ENCODE measurements at places on chromosomes 1 and 21.

GRCh38 chr1:237206065-237206414, 164.1 kb downstream of the RYR2 start:
- DNase-seq: no peak

DNA sequence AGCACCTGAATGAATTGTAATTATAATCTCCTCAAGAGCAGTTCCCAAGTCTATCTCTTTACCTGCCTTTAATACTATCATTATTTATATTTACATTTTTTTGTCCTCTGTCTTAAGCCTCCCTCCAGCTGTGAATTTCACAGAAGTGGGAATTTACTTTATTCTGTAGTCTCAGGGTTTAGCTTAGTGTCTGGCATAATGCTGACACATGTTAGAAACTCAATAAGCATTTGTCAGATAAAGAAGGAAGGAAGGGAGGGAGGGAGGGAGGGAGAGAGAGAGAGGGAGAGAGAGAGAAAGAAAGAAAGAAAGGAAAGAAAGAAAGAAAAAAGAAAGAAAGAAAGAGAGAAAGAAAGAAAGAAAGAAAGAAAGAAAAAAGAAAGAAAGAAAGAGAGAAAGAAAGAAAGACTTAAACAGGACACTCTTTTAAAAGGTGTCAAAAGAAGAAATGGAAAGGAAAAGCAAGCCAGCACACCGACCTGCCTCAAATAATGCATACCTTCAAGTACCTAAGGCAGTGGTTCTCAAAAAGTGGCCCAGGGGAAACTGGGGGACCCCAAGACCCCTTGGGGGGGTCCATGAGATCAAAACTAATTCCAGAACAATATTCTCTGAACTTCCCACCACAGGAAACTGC, 1.8 kb upstream of the PGLYRP4 start:
- DNase-seq: peak; percentile 14

GRCh38 chr1:103492003-103492625, 33.4 kb upstream of the RNPC3 start:
- DNase-seq: no peak

- peak; percentile 69 for DNase-seq
Measured at GRCh38 chr1:46248122-46248920, 758 bp downstream of the RAD54L start.

GRCh38 chr1:58035523-58035922, 511.0 kb downstream of the OMA1 start:
- DNase-seq: no peak

GRCh38 chr1:91757763-91758460, 128.0 kb downstream of the TGFBR3 start:
- no peak for DNase-seq

GRCh38 chr1:209265301-209265700, 318.2 kb upstream of the CAMK1G start:
- no peak for DNase-seq

DNA sequence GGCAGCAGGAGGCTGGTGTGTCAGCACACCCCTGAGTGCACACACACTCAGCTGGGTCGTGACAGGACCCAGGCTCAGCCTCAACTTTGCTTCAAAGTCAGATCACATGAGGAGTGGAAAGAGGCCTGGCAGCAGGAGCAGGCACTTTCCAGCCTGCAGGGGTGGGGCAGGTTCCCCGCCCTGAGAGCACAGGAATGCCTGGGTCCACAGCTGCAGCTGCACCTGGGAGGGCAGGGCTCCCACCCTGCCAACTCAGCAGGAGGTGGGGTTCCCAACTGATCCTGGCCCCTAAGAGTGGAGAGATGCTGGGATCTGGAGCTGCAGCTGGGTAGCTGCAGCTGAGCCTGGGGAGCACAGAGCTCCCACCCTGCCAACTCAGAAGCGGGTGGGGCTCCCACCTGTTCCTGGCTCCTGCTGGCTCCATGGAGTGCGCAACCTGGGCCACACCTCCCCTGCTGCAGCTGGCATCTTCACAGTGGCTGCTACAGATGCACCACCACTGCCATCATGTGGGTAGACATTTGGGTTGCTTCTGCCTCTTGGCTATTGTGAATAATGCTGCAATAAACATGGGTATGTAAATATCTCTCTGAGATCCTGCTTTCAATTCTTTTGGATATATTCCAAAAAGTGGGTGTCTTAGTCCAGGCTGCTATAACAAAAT, 415.4 kb downstream of the TTLL7 start:
- no peak for DNase-seq

- DNase-seq: no peak
Measured at GRCh38 chr1:169697755-169698154, 13.7 kb downstream of the SELL start.

GRCh38 chr1:151970128-151970527, 23.5 kb downstream of the S100A10 start:
- DNase-seq: no peak

GRCh38 chr1:19113697-19114092, 96.4 kb downstream of the UBR4 start:
- peak; percentile 41 for DNase-seq

DNA sequence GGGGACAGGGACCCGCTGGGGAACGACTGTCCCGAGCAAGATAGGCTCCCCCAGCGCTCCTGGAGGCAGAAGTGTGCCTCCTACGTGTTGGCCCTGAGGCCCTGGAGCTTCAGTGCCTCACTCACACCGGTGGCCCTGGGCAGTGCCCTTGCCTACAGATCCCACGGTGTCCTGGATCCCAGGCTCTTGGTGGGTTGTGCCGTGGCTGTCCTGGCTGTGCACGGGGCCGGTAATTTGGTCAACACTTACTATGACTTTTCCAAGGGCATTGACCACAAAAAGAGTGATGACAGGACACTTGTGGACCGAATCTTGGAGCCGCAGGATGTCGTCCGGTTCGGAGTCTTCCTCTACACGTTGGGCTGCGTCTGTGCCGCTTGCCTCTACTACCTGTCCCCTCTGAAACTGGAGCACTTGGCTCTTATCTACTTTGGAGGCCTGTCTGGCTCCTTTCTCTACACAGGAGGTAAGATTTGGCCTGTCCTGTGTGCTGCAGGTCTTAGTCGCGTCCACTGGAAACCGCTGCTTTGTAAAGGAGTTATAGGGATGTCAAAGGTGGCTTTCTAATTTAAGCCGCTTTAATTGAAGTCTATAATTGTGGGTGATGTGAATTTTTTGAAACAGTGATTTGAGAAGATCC, 717 bp downstream of the UBIAD1 start:
- DNase-seq: no peak

GRCh38 chr1:33146003-33146402, 35.8 kb downstream of the TRIM62 start:
- DNase-seq: no peak

GRCh38 chr1:41428738-41429640, 55.5 kb downstream of the EDN2 start:
- no peak for DNase-seq

DNA sequence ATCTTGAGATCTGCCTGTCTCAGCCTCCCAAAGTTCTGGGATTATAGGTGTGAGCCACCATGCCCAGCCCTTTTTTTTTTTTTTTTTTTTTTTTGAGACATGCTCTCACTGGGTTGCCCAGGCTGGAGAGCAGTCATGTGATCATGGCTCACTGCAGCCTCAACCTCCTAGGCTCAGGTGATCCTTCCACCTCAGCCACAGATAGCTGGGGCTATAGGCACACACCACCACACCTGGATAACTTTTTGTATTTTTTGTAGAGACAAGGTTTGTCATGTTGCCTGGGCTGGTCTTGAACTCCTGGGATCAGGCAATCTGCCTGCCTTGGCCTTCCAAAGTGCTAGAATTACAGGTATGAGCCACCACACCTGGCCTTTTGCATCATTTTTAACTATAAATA, 17.7 kb upstream of the PRRC2C start:
- DNase-seq: no peak

- DNase-seq: no peak
Measured at GRCh38 chr1:59215766-59216291, 81.1 kb upstream of the FGGY start.

DNA sequence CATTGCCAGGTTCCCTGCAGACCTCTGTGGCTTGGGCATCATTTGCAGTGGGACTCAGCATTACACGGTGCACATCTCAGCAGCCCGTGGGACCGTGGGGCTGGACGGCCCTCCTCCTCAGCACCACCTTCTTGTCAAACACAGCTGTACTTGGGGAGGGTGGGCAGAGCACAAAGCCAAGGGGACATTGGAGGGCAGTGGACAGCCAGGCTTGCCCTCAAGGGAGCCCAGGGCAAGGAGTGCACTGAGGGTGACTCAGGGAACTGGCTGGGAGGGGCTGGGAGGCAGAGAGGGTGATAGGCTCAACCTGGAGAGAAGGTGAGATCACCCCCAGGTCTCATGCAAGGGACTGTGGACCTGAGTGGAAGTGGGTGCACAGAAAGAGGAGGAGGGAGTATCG, 3.4 kb downstream of the CAPN9 start:
- DNase-seq: no peak

DNA sequence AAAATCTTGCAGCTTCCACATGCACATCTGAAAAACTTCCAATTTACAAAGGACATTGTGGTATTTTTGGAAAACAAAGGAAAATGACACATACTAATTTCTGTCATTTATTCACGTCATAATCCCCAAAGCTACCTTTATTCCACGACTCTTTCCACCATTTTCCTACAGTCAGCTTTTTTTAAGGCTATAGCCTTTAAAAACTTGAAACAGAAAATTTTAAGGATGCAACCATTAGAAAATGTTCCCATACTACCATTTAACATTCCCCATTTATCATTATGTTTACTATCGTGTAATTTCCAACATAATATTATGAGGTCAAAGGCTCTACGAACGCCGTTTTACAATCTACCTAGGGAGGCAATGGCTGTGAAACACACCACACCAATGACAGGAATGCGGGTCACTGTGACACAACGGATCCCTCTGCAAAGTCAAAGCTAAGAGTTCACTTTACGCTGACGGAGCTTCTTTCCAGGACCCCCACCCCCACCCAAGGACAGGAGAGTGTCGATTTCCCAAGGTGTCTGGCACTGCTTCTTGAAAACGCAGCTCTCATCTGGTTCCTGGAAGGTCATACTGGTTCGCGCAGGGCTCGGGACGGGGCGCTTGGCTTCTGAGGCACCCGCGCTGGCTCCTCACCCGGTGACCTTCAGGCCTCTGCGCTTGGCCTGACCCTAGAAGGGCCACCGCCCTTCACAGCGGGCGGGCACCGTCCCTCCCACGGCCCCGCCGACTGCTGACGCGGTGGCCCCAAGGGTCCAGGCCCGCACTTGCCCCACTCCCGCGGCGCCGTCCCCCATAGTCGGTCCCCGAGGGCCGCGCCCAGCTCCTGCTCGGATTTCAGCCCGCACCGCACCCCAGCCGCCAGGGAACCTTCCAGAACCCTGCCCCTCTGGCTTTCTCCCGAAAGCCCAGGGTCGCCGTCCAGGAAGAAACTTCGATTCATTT, 50.5 kb upstream of the ATF3 start:
- DNase-seq: peak; percentile 62

DNA sequence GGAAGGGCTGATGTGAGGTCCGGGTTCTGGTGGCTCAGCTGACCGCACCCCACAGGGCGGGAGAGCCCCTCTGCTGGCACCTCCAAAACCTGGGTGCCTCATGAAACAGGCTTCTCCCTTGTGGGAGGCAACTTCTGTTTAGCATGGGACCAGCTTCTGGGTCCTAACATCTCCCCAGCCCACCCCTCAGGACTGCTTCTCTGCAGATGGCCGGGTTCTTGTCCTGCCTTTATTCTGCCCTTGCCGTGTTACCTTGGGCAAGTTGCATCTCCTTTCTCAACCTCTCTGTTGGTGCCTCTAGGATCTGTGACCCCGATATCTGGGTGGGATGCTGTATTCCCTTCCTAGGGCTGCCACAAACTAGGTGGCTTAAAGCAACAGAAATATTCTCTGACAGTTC, 15.0 kb upstream of the TTC22 start:
- DNase-seq: no peak

DNA sequence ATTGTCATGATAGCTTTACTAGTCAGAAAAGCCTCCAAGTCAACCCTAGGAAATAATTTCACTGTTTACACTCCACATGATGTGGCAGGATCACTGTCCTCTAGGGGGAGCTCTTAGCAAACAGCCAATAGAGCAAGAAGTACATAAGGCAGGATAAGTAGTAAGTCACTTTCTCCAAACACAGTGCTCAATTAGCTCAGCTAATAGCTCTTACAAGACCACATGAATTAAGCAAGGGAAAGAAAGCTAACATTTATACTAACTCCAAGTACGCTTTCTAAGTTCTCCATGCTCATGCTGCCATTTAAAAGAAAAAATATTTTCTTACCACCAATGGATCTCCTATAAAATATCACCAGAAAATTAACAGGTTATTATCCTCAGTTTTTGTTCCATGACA, 66.9 kb upstream of the LRIF1 start:
- DNase-seq: peak; percentile 81

DNA sequence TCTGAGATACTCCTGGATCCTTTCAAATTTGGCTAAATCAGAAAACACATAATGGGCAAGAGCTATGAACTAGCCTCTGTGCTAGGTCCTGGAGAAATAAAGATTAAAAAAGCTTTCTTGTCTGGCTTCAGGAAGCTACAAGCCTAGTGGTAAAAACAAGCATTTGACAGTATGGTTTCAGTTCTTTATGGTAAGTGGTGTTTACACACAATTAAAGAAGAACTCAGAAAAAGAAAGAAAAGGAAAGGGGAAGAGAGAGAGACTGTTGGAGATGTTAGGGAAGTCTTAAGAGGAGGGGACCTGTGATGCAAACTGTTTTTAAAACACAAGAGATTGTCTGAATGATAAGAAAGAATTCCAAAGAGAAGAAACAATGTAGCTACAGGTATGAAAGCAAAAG, 1.8 kb downstream of the OR10J1 start:
- DNase-seq: no peak

- no peak for DNase-seq
Measured at GRCh38 chr1:84339503-84339902, 38.0 kb downstream of the SAMD13 start.

- no peak for DNase-seq
Measured at GRCh38 chr1:248631354-248632008, 3.4 kb downstream of the OR2T11 start.

- DNase-seq: no peak
Measured at GRCh38 chr1:245094954-245095353, 59.8 kb upstream of the KIF26B start.

GRCh38 chr1:64184003-64184440, 19.4 kb upstream of the UBE2U start:
- DNase-seq: no peak

DNA sequence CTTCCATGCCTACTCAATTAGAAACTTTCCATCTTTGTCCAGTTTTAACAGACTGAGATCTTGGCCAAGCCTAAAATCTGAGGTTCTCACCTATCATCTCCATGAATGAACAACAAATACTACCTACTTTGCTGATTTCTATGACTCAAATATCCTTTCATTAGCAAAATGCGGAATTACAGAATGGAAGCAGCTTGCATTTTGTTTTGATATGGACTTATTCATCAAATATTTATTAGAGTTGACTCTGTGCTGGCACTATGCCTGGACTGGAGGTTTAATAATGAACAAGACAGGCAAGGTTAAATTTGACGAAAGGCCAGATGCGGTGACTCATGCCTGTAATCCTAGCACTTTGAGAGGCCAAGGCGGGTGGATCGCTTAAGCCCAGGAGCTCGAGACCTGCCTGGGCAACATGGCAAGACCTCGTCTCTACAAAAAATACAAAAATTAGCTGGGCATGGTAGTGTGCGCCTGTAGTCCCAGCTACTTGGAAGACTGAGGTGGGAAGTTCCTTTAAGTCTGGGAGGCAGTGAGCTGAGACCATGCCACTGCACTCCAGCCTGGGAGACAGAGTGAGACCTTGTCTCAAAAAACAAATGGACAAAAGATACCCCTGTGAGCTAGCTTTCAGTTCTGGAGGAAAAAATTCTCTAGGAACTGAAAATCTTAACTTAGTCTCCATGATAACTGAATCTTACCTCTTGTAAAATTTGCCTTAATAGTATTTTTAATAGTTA, 29.4 kb upstream of the SOD1 start:
- DNase-seq: no peak
